ENCODE measurements at places on chromosomes 7 and 10.

DNA sequence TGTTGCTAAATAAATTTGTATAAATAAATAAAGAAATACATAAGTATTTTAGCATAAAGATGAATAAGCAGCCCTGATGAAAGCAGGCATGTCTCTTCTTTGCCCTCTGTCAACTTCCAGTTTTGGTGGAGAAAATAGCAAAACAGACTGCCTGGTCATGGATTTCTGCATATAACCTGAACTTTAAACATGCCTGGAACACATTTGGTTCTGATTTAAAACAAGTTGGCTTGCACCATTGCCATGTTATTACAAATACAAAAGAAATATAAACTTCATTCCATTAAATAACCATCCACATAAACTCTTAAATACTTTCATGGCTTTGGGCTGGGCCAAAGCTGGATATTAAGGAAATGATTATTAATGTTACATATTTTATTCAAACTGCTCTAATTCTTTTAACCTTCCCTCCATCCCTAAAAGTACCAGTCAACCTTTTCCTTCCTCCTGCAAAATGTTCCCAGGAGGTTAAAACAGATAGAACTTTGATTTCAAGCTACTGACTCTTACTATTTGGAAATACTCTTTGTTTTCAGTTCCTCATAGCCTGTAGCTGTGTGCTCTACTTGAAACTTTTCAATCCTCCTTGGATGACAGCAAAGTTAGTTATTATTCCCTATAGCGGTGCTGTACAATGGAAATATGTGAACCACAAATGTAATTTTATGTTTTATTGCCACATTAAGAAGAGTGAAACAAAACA, 96.3 kb downstream of the BICC1 start:
- no peak for DNase-seq

GRCh38 chr10:73781879-73782748, at the start of gene CHCHD1:
Gene CHCHD1 (plus strand): TSS chr10:73782048. CDS start chr10:73782076, 28 bp downstream.
- peak; percentile 95 for DNase-seq

DNA sequence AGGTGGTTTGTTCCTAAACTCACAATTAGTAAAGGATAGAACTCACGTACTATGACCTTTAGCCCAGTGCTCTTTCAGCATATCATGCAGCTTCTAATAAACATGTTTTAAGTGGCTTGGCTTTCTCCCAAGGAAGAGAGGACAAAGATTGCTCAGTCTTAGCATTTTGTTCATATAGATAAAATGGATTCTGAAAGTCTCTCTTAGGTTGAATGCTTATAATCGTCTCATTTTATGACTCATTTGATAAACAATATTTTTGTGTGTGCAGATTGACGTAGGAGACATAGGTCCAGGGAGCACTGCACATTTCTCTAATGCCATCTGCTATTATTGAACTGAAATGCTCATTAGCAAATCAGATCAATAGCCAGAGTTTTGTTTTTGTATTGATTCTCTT, 44.8 kb downstream of the GNAT3 start:
- no peak for DNase-seq

- no peak for DNase-seq
Measured at GRCh38 chr7:41885078-41885477, 182.2 kb upstream of the INHBA start.

DNA sequence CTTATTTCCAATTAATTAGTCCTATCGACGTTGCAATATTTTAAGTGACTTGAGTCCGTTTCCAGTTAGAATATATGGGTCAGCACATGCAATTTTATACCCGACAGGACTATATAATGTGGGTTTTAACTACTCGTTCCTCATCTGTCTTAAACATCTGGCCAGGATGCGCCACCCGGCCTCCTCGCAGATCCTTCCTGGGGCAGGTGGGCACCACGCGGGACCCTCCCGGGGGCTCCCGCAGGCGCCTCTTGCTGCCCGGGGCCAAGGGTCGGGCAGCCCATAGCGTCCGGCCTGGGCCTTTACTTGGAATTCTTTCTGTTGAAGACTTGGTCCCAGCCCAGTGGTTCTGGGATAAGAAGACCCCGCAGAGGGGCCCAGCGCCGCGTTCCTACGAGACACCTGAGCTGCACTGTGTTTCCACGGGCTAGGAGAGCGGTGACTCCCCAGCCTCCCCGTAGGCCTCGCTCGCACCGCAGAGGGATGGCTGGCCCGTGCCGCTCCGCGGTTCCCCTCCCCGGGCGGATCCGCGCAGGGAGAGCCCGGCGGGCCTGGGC, 10.1 kb upstream of the MNX1 start:
- peak; percentile 37 for DNase-seq

DNA sequence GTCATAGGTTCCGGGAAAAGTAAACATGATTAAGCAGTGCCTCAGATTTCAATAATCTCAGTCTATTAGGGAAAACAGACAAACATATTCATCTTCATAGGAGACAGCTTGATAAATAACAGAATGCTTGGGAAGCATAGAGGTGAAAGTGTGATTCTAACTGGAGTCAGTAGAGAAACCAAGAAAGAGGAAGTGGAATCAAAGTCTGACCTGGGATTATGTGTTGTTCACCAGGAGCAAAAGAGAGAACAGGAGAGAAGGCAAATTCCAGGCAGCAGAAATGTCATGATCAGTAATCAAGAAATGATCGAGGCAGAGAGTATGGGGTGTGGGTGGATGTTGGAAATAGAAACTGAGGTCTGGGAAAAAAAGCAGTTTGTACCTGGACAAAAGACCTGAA, 43.7 kb downstream of the DGKB start:
- no peak for DNase-seq

GRCh38 chr7:2970861-2971260, 72.8 kb downstream of the CARD11 start:
- no peak for DNase-seq

- DNase-seq, result no peak
Measured at GRCh38 chr7:150409300-150410030, 30.3 kb downstream of the ZNF775 start.

DNA sequence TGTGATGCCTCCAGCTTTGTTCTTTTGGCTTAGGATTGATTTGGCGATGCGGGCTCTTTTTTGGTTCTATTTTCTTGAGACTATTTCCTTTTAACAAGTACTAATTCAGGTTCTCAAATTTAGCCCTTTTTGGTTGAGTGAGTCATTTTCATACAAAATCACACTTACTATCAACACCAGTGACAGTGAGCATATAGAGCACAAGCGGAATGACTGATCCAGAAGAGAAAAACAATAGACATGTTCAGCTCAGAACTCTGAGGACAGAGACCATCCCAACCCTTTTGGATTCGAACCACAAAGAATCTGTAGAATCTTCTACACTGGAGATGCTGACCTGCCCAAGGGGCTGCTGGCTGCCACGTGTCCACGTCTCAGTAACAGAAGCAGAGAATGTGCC, 56.4 kb upstream of the INSYN2A start:
- no peak for DNase-seq

DNA sequence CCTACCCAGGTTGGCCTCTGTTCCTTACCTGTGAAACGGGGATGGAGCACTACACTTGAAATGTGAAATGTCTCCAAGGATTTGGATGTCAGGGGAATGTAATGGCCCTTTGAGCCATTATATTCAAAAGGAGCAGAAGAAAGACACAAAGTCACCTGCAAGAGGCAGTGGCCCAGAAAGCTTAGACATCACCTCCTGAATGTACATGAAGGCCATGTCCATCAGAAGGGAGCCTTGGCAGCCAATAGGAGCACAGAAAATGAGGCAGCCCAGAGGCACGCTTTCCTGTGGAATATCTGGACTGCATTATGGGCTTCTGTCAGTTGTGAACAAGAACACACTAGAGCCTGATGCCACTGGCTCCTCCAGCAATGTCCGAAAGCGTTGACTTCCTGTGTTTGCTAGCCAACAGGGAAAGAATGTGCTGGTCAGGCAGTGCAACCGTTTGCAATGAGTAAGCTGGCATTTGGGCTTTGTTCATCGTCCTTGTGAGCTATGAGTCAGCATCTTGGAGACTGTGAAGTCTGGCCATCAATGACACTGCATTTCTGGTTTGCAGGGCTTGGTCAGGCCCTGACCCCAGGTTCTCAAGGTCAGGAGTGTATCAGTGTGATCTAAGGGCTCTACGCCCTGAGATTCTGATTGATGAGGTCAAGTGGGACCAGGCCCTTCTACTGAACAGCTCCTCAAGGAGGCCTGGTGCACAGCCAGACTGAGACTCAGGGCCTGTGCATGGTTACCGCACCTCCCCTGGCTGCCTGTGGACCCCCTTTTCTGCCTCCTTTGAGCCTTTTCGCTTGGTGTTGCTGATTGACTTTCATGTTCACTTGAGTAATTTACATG, 222.4 kb downstream of the RPS24 start:
- DNase-seq, result no peak

GRCh38 chr7:134662871-134663205, 16.2 kb downstream of the BPGM start:
- DNase-seq, result no peak

DNA sequence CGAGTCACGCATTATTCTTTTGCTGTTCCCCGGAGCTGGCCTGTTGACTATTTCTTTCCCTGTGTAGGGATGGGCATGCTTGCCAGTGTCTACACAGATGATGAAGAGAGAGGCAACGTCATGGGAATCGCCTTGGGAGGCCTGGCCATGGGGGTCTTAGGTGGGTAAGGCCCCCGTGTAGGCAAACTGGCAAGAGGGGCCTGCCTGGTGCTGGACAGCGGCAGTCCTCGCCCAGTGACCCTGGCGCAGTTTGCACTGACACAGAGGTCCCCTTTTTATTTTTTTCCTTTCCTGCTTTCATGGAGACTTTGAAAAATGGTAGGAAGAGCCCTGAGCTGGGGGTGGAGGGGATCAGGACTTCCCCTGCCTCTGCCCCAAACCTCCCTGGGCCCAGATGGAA, 13.4 kb downstream of the SLC18A2 start:
- DNase-seq, result no peak

DNA sequence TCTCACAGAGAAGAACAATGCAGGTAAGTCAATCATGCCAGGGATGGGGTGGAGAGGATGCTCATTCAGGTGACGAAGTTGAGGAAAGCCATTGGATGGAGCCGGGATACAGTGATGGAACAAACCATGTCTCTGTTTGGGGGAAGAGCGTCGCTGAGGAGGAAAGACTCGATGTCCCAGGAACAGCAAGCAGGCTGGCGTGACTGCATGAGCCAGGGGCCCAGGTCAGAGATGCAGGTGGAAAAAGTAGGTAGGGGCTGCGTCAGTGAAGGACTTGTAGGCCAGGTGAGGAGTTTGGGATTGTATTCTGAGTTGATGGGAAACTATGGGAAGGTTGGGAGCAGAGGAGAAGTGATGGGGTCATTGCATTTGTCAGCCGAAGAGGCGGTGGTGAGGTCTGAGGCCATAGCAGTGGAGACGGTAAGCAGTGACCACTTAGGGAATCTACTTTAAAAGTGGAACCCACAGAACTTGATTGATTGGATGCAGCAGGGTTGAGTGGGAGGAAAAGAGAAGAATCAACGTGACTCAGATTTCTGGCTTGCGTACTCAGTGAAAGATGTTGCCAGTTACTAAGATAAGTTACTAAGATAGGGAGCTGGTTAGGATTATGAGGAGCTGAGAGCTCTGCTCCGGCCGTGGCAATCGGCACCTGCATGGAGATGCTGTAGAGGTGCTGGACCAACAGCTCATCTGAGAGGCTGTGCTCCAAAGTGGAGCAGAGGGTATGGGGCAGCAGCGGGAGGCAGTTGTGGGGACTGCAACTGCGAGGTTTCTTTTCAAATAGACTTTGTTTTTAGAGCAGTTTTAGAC, 12.5 kb upstream of the IL2RA start:
- DNase-seq, result peak; percentile 58

- DNase-seq, result no peak
Measured at GRCh38 chr7:134419875-134420274, 39.0 kb downstream of the AKR1B1 start.

DNA sequence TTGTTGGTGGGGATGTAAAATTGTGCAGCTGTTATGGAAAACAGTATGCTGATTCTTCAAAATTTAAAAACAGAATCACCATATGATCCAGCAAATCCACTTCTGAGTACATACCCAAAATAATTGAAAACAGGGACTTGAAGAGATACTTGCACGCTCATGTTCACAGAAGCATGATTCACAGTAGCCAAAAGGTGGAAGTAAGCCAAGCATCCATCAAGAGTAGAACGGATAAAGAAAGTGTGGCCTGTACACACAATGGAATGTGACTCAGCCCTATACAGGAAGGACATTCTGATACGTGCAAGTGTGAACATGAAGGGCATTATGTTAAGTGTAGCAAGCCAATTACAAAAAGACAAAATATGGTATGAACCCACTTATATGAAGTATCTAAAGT, 696.7 kb upstream of the CELF2 start:
- no peak for DNase-seq

- no peak for DNase-seq
Measured at GRCh38 chr10:14751014-14751896, 23.4 kb downstream of the FAM107B start.

DNA sequence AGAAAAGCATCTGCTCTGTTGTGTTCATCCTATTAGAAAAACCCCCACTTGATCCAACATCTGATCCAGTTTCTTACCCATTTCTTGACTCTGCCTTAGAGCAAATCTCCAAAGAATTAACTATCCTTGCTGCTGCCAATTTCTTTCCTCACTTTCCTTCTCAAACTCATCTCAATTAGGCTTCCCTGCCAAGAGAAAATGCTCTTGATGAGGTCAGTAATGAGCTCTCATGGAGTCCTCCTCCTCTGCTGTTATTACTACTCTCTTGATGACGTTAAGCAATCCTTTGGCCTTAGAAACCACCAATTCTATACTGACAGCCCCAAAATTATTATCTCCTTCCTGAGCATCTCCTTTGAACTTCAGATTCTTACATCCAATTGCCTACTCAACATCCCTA, 162.0 kb upstream of the FAM13C start:
- no peak for DNase-seq

DNA sequence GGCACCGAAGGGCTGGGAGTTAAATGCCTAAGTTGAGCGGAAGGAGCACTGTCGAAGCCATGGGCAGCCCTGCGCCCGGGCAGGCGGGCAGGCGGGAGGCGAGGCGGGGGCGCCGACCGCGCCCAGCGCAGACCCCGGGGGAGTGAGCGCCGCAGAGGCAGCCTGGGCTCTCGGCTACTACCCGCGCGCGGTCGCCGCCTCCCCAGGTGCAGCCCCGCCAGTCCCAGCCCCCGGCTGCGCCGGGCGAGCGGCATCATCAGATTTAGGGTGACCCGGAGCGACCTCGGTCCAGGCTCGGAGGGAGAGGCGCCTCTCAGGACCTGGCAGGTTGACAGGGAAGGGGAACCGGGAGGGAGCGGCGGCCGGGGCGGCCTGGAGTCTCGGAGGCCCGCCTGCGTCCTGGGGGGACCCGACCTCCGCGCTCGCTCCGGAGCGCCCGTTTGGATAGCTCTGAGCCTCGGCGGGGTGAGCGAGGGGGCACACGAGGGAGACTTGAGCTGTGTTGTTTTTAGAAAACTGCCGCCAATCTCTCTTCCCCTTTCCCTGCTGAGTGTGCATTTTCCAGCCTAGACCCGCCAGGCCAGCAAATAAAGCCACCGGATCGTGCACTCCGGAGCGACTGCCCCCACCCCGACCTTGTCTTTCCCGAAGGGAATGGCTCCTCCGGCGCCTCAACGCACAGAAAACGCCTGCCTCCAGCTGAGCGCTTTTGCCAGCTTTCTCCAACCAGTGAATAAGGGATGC, 2.3 kb upstream of the NRP1 start:
- peak; percentile 24 for DNase-seq

Data from activated T-cell treated with anti-CD3 and anti-CD28 coated beads, Interleukin-2, amount 50 U/mL, for 48 hours (primary cell).